ENCODE measurements at places on chromosomes 4 and X. TPM values are rescaled to one million over a fixed set of nuclear protein-coding genes. Genes with fewer than 3 reads are reported as not detected.

ASB9 gene
- 2.5 TPM for total RNA-seq

DNA sequence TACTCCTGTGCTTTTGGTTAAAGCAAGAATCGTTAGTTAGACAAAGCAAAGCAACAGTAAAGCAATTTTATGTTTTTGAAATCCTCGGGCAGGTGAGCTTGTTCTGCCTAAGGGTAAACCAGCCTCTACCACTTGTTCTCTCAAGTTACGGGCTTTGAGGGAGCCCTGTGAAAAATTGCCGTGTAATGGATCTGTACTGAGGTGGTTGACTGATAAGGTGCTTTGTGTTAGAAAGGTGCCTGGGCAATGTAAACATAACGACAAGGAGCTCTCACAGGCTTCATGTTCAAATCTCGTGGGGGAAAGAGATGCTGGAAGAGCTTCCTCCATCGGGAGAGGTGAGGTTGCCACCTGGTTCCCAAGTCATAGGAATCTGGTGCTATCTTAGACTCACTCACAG, 111.8 kb downstream of the TRAPPC11 start:
- no peak for DNase-seq

- no peak for DNase-seq
These were observed 1210.6 kb downstream of the C4orf33 start for GRCh38 chr4:130306566-130306965.

DNA sequence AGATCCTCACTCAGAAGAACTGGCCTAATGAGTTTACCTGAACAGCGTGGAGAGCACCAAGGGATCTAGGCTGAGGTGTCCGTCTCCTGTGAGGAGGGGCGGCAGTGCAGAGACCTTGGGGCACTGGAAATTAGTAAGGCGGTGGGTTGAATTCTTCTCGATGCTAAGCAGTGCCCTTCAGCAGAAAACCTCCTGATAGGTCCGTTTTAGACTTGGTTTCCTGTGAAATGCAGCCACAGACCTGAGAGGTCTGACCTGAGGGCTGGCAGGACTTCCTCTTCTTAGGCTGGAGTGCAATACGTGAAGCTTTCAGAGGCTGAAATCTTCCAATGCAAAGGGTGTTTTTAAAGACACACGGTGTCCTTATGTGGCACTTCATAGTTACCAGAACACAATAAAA, at the start of gene CLNK:
CLNK (minus strand) TSS at position 138 of the 400 bp plus-strand sequence. CDS start 16,899 bp downstream, outside the sequence.
- DNase-seq, result no peak
